ENCODE measurements at places on chromosomes 6 and 20.

DNA sequence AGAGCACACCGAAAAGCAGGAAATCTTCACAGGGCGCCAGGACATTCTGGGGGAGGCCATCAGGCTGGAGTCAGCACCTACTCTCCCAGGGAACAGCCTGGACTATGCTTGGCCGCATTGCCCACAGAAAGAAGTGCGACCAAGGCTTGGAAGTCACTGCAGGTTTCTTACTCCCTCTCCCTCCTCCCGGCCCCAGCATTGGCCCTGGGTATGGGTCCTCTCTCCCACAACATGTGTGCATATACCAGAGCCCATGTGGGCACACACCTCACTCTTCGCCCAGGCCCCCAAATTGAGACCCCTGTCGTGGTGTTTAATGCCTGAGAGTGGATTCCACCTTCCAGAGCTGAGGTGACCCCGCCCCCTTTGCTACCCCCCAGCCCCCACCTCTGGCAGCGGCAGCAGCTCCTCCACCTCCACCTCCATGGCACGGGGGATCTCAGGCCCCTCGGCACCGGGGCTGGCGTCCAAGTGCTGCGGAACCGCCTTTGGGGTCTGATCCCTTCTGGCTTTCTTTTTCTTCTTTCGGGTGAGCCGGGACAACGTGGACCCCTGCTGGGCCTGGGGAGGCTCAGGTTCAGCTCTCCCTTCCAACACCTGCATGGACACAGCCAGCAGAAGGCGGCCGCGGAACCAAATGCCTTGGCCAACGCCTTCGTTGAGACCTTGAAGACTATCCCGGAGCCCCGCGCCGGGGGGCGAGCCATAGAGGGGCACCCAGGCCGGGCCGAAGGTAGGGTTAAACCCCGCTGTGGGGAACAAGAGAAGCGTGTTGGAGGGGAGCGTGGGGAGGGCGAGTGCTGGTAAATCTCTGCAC, 15.2 kb upstream of the SPAG4 start:
- no peak for DNase-seq

DNA sequence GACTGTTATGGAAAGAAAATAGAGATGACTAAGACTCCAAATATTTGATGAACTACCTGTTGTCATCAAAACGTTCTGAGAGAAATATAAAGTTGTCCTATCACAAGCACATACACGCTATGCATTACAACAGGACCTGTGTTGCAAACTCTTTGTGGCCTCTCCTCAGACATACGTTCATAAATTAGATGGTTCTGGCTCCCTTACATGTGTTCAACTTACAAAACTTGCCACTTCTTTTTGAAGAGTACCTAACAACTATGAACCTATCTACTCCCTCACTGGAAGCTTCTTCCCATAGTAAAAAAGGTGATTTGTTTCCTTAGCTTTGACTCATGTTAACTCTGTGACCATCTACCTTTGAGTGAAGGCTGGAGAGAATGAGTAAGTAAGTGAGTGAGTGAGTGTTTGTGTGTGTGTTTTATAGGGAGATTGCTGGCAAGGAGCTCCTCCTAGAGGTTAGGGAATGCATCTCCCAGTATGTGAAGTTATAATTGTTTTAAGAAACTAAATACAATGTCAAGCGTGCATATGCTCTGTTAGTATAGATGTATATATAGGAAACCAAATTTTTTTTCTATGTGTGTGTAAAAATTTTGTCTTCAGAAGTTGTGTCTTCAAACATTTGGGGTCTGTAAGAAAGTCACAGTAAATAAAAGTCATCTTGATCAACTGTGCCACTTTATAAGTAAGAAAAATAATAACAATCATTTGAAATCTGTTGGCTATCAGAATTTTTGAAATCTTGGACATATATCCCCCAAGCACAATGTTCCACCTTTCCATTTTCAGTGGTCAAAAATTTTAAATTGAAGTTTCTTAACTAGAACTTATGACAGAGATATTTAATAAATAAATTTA, 1211.1 kb upstream of the GJE1 start:
- DNase-seq = peak; percentile 75

DNA sequence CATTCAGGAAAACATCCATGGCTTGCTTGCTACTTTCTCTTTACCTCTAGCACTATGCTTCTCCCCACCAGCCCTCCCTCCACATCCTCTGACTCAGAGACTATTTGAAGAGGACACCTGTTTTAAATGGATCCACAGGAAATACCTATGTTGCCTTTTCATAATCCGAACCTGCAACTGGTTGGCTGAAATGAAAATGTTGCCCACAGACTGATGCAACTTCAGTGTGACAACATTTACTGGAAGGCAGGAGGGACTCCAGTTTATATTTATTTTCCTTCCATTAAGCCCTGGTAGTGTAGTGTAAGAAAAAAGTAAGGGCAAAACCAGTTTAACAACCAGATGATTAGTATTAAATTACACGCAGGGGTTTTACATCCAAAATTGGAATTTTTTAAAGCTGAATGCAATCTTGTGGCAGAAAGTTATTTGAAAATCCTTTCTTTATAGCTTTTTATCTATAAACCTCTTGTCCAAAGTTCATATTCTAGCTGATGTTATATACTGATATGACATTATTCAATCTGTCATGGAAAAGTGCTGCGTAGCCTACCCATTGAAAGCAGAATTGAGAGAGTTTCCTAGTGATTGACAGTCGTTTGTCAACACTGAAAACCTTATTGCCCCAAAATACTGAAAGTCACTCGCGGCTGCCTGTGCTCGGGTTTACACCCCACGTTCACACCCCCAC, 881 bp upstream of the AIG1 start:
- DNase-seq = peak; percentile 83

DNA sequence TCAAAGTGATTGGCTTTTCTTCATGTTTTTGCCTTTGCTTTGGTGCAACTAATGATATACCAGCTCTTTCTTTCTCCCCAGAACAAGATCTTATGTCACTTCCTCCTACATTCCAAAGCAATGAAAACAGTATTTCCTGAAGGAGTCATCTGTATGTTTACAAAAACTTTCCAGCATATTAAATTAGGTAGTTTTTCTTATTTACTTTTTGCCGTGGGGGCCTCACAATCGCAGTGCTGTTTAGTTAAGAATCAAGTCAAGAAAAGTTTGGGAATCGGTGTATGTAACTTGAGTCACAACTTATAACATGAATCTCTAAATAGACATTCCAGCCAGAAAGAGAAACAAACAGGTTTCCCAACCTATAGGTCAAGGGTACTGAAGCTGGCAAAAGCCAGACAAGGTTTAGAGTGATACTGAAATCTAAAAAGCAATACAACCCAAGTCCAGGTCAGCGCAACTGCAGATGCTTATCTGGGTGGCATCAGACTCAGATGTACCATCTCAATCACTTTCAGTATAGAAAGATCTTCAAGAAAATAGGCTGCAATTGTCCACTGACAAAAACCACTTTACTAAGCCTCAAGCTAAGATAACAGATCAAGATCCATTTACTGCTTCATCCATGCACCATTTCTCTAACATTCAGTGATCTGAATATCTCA, 63.6 kb downstream of the IPCEF1 start:
- DNase-seq = peak; percentile 47

All from fibroblast of gingiva (primary cell).